Activated CD4-positive, alpha-beta T cell treated with anti-CD3 and anti-CD28 coated beads for 48 hours (primary cell): ENCODE measurements at places on chromosomes 12 and 14.

DNA sequence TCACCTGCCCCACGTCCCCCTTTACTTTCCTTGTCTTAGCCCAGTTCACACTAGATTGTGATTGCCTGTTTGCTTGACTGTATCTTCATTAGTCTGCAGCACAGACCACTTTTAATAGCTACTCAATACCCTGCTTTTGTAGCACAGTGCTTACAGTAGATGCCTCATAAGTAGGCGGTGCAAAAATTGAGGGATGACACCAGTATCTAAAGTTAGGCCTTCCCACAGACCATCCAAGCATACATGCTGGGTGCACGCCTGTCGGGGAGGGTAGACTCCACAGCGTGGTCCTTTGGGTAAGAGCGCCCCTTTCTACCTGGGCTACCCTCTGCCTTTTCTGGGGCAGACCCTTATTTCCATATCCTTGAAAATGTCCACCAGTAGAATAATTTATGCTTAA is 140.8 kb downstream of the GCH1 start:
- no peak for DNase-seq

- no peak for DNase-seq
Observed at GRCh38 chr14:91796617-91797347, 64.9 kb upstream of the CATSPERB start.

DNA sequence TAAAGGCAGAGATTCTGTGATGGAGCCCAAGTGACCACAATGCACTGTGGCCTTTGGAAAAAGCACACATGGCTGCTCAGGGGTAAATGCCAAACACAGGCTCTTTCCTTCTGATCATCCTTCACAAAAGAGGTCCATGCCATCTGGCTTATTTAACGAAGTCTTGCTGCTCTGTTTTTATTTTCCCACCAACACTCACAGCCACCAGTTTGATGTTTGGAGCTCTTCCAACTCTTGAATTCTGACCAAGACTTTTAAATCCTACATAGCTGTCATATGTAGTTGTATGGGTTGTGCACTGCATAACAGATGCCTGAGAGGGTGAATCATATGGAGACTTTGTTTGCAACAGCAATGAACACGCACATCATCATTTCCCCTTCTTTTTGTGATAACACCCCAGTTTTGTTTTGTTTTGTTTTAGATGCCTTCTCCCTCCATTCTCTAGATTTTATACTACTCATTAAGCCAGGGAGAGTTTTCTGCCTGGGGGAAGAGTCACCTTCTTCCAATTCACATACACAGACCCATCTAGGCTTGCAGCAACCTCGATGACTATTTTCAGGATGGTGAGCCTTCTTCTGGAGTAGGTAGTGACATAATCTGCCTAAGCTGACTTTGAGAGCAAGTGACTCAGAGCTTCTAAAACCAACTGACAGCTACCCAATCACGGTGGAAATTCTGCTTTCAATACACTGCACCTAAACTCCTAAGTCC is 145.2 kb upstream of the WSCD2 start:
- no peak for DNase-seq

DNA sequence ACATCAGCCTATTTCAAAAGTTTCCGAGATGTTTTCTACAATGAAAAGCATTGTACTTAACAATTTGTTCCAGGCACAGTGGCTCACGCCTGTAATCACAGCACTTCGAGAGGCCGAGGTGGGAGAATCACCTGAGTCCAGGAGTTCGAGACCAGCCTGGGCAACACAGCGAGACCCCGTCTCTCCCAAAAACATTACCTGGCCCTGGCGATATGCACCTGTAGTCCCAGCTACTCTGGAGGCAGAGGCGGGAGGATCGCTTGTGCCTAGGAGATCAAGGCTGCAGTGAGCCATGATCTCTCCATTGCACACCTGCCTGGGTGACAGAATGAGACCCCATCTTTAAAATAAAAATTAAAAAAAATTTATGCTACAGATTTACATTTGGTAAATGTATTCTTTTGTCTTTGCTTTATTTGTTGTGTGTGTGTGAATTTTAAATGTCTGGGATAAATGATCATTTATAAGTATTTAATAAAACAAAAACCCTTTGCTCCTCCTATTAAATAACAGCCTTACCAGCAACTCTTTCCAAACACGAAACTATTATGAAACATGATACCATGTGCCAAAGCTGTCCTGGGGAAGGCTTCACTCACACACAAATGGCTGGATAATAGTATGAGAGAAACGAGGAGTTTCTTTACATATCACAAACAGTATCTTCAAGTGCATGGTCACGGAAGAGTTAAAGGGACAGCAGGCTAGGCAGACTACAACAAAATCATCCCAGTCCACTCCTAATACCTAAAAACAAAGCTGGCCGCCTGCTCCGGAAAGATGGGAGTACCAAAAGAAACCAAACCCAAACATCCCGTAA is 1.1 kb downstream of the ATXN3 start:
- DNase-seq, result no peak

DNA sequence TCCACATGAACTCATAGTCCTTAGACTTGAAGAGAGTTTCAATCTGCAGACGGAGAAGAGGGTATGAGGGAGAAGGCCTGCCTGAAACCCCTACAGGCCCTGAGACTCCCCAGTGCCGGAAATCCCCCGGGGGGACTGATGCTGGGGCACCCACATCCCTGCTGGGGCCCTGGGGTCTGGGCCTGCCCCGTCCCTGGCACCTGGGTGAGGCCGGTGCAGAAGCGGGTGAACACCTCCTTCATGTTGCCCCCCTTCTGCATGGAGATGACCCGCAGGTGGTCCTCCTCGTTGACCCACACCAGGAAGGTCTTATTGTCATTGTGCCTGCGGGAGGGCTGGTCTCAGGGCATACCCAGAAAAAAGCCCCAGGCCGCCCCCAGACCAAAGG is 2.4 kb downstream of the CKB start:
- no peak for DNase-seq

GRCh38 chr12:110661337-110661972 is 27.5 kb downstream of the HVCN1 start:
- DNase-seq, result peak; percentile 65

DNA sequence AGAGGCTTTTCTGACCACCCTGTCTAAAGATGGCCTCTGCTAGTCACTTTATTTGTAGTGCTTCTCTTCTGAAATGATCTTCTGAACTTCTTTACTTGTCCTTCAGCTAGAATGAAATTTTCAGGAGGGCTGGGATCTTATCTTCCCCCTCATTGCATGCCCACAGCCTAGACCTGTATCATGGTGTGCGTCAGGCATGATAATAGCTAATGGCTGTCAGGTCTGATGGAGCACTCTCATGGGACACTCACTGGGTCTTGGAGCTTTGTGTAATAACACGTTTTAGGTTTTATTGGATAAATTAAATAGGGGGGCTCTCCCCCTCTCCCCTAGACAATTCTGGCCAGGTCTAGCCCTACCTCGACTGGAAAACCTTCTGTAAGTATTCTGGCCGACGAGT is 97.1 kb upstream of the NRXN3 start:
- no peak for DNase-seq

- no peak for DNase-seq
Observed at GRCh38 chr14:53793790-53794505, 162.7 kb downstream of the BMP4 start.

DNA sequence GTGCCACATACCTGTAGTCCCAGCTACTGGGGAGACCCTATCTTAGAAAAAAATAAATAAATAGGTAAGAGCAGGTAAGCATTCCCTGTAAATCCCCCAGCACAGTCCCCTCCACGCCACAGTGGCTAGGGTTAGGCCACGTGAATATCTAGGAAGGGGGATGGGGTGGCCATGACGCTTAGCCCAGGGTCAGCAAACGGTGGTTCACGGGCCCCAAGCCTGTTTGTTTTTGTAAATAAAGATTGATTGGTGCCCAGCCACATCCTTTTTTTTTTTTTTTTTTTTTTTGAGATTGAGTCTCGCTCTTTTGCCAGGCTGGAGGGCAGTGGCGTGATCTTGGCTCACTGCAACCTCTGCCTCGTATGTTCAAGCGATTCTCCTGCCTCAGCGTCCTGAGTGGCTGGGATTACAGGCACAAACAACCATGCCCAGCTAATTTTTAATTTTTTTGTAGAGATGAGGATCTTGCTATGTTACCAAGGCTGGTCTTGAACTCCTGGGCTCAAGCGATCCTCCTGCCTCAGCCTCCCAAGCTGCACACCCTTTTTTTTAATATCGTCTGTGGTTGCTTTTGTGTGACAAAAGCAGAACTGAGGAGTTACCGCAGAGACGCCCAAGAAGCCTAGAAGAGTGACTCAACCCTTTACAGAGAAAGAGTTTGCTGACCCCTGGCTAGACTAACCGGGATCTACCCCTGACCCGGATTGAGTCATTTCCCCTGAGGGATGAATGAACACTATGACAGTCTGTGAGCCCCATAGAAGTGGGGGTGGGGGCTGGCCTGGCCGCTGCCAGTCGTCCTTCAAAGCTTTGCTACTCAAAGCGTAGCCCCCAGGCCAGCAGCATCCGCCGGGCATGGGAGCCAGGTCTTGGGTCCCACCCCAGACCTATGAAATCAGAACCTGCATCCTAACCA is 113.7 kb upstream of the NCOR2 start:
- DNase-seq, result peak; percentile 43

DNA sequence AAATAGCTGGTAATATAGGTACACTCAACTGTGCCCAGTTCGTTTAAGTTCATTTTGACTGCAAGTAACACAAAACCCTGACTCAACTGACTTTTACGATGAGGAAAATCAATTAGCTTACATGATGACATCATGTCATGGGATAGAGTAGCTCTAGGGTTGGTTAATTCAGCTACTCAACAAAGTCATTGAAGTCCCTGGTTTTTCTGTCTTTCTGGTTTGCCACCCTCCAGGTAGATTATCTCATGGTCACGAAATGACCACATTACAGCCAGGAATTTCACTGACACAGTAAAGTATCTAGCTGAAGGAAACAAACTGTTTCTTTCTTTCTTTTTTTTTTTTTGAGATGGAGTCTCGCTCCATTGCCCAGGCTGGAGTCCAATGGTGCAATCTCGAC is 68.5 kb upstream of the FUT8 start:
- no peak for DNase-seq

- no peak for DNase-seq
Observed at GRCh38 chr14:101202627-101203404, 299.3 kb upstream of the RTL1 start.

DNA sequence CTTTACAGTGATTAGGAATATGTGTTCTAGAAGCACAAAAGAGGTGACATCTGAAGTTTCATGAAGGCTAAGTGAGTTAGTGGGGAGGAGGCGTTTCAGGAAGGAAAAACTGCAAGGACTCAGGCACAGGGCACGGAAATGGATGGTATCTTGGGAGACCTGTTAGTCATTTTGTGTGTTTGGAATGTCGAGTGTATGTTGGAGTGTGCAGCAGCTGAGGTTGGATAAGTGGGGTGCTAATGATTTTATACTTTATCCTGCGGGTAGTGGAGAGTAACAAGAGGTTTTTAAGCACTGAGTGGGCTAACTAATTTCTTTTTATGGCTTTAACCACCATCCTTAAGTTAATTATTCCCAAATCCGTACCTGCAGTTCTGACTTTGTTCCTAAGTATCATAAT is 571.5 kb upstream of the FBXO33 start:
- DNase-seq, result no peak

GRCh38 chr14:65879248-65880009 is 466.9 kb downstream of the FUT8 start:
- DNase-seq, result no peak

GRCh38 chr12:50961708-50962107 is 9.4 kb downstream of the HIGD1C start:
- DNase-seq, result no peak
